ENCODE measurements at places on chromosomes 2 and 18.

DNA sequence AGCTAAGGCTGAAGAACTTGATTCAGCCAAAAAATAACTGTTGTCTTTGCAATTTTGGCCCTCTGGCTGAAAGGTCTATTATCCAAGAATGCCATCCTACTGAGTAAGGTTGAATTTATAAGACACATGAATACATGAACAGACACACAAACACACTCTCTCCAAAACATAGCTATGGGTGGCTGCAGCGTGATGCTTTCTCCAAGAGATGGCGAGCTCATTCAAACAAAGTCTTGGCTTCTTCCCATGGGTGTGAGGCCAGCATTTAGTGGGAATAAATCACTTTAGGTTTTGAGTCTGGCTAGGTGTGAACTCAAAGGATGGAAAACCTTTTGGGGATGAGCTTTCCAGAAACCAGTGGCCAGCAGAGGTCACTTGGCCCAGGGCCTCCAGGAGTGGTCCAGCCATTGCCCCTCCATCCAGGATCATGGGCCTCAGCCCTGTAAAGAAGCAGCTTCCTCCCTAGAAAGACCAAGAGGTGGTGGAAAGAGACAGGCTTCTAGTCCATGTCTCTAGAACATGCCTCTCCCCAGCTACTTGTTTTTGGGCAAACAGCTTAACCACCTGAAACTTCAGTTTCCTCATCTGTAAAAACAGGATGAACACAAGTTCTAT lies 11.0 kb upstream of the OSR1 start:
- peak; percentile 78 for DNase-seq

DNA sequence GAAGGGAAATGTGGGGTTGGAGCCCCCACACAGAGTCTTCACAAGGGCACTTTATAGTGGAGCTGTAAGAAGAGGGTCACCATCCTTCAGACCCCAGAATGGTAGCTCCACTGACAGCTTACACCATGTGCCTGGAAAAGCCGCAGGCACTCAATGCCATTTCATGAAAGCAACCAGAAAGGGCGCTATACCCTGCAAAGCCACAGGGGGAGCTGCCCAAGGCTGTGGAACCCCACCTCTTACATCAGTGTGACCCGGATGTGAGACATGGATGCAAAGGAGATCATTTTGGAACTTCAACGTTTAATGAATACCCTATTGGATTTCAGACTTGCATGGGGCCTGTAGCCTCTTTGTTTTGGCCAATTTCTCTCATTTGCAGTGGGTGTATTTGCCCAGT lies 694.7 kb downstream of the CBLN2 start:
- DNase-seq = no peak

GRCh38 chr2:197993830-197994229 lies 189.4 kb downstream of the PLCL1 start:
- no peak for DNase-seq

DNA sequence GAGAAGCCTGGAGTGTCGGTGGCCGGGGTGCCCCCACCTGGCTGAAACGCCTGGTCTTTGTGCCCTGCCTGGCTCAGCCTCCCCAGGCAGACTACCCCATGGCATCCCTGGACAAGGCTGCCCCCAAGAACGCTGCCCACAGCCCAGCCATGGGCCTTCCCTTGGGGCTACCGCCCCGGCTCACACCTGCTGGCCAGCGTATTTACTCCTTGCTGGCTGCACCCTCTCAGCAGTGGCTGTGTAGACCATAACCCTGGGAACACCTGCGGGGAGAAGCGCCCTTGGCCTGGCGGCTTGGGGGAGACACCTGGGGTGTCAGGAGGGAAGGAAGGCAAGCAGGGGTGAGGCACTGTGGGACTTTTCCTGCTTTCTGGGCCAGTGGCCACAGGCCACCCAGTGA lies 17.3 kb downstream of the CAPN10 start:
- no peak for DNase-seq

GRCh38 chr18:48412339-48412929 lies 3.3 kb upstream of the ZBTB7C start:
- DNase-seq = peak; percentile 39

DNA sequence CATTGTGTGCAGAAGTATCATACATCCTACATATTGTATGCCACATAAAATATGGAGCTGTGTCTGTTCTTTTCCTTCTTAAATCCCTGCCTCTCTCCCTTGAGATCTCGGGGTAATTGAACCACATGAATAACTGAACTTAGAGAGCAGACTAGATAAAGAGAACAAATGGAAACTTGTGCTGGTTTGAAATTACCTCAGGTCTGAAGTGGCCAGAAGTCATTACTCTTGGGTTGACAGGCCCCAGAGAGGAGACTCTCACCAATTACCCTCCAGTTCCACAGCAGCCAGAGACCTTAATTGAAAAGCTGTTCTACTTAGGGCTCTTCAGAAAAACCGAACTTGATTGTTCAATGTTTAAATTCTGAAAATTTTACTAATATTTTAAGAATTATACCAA lies 5.0 kb upstream of the ADAM17 start:
- no peak for DNase-seq

Data from NCI-H1694 treated with DMSO at 0.1 percent for 48 hours (cell line).